ENCODE measurements at places on chromosomes 4 and X.

DNA sequence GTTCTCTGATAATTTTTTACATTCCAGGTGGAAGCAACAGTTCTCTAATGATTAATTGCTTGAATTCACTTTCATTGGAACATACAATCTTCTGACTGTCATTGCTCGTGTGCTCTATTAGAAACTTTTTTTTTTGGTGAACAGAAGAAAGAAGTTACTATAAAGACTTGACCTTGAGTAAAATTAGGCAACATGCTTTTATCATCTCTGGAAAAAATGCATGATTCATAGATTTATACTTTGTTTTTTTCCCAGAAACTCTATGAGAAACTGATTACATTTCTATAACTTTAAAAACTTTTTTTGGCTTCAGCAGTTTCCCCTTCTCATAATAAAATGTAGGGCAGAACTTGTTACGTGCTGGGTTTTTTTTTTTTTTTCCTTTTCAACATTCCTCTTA, 167.6 kb downstream of the ARHGAP10 start:
- DNase-seq: no peak

GRCh38 chr4:73762409-73762808, 22.0 kb downstream of the CXCL8 start:
- DNase-seq: no peak

- DNase-seq: no peak
Observed at GRCh38 chr4:8892556-8893226, 21.1 kb upstream of the HMX1 start.

DNA sequence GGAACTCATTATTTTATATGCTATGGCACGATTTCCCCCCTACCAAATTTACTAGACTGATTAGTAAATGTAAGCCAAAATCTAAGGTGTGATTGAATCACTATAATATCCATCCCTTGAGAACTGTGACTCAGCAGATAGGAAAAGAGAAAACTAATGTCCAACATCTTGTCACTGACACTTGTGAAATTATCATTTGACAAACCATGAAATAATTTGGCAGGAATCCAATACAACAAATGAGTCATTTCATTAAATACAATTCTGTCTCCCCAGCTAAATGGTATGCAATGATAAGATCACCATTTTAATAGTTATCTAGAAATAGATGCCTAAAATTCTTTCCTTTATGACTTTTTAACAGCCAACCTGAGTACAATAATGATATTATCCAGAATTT, 462.3 kb downstream of the DMD start:
- DNase-seq: no peak

GRCh38 chr4:73761856-73762255, 21.5 kb downstream of the CXCL8 start:
- DNase-seq: no peak

GRCh38 chr4:173139561-173139960, 29.1 kb upstream of the GALNT7 start:
- DNase-seq: no peak

DNA sequence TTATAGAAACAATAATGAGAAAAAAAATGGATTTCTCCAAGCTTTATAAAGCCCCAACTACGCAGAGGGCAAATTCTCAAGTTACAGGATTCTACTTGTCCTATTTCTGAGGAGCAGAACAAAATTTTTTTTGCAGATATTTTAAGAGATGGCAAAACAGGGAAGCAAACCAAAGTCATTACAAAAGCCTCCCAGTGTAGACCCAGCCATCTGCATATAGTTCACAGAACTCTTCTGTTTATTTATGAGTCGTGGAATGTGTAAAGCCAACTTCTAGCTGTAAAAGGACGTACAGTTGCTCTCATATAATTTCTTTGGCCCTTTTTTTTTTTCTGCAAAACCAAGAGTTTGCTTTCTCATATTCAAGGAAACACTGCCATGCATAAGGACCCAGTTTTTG, 120.4 kb downstream of the PCDH7 start:
- no peak for DNase-seq

- no peak for DNase-seq
Observed at GRCh38 chr4:163613383-163613782, 118.9 kb downstream of the TMA16 start.

- no peak for DNase-seq
Observed at GRCh38 chr4:123856689-123857545, 460.3 kb downstream of the SPRY1 start.

GRCh38 chr4:82681754-82682153, 116.8 kb downstream of the SCD5 start:
- DNase-seq: no peak

DNA sequence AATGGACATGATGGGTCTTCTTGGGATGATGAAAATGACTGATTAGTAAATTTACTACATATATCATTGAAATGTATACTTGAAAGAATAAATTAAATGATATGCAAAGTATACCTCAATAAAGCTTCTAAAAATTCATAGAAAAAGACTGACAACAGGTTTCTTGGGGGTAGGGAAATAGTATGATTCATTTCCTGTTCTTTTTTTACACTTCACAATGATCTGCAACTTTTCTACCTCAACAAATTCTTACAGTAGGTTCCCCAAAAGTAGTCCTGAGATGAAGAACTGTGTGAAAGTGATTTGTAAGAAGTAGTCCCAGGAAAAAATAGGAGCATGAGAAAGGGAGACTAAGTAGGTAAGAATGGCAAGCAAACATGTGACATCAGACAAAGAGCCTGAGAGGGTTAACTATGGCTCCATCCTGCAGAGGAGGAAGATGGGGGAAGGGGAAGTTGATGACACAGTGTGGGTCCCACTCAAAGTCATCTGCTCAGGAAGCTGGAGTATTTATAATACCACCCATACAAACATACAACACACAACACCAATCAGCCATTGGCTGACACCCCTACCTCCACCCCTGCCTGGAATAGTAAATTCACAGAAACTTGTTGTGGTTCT, 73.9 kb downstream of the ARHGAP6 start:
- no peak for DNase-seq

GRCh38 chrX:48736878-48737212, 24.7 kb upstream of the GLOD5 start:
- no peak for DNase-seq

DNA sequence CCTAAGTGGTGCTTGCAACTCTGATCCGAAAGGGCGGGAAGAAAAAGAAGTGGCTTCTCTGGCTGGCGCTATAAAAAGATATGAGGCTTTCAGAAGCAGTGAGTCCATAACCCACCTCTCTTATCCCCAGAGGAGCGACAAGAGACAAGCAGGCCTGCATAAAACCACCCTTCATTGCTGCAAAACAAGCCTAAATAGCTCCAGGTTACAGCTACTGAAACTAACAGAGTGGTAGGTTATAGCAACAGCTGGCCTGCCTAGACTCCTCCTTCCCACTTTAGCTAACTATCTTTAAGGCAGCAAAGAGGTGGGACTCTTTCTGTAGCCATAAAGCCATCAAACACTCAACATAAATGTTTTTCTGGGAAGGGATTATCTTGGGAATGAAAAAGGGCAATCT, 245.0 kb upstream of the GPR101 start:
- DNase-seq: no peak

GRCh38 chrX:53704854-53705253, 18.3 kb upstream of the HUWE1 start:
- no peak for DNase-seq

DNA sequence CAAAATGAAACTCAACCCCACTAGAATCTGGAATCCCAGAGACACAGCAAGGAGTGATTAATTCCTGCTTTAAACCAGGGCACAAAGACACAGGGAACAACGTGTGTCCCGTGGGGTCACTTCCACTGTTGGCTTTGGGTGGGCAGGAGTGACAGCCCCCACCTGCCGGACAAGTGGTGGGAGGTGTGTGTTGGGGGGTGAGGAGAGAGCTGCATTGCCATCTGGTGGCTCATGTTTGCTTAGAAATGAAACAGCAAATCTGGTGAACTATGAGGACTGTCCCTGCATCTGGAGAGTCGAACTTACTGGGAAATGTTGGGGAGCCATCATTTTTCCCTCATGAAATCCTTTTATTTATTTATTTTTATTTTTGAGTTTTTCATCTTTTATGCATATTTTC, 75.9 kb upstream of the AFAP1 start:
- DNase-seq: no peak

GRCh38 chr4:98026362-98026761, 116.9 kb downstream of the STPG2 start:
- no peak for DNase-seq

DNA sequence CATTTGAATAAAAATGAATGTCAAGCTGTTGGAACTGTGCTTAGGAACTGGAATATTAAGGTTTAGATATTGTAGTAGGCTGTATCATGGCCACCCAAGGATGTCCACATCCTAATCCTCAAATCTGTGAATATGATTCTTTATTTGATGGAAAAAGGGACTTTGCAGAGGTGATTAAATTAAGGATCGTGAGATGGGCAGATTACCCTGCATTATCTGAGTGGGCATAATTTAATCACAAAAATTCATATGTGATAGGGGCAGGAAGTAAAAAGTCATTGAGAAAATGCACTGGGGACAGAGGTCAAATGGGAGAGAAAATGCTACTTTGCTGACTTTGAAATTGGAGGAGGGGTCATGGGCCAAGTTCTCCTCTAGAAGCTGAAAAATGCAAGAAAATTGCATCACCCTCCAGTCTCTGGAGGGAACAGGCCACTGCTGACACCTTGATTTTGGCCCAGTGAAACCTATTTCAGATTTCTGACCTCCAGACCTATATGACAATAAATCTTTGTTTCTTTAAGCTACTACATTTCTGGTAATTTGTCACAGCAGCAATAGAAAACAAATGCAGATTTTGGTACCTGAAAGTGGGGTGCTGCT, 521.4 kb downstream of the PCDH7 start:
- DNase-seq: no peak

GRCh38 chr4:1503583-1504471, 97.6 kb upstream of the NKX1-1 start:
- no peak for DNase-seq

DNA sequence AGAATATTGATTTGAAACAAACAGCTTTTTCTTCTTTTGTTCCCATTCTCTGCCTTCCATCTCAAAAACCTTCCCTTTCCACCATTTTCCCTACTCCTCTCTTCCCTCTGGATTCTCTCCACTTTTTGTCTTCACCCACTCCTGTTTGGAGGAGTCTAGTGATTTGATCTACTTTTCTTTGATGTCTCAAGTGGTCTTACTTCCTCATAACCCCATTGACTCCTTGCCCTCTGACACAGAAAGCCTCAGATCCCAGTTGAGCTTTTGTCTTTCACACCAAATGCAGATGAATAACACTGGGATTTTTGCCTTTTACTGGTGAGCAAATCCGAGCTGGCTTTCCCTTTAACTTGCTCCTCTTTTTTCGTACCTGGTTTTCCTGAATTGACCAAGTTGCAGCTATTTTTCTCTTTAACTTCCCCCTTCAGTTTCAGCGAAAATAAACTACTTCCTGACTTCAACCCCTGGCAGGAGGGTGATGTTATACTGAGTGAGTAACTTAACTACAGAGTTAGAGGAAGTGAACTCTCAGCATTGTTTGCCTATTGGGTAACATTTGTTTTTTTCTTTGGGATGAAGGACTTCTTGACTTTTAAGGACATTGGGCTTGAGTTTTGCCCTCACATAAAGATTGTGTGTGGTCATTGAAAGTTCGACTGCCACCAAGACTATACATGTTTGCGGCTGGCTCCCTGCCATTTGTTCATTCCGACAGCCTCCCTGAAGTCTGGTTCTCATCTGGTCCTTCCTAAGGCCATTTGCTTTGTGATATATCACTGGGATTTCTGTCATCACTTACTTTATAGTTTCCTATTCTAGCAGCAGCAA, 392.8 kb upstream of the NR3C2 start:
- no peak for DNase-seq

DNA sequence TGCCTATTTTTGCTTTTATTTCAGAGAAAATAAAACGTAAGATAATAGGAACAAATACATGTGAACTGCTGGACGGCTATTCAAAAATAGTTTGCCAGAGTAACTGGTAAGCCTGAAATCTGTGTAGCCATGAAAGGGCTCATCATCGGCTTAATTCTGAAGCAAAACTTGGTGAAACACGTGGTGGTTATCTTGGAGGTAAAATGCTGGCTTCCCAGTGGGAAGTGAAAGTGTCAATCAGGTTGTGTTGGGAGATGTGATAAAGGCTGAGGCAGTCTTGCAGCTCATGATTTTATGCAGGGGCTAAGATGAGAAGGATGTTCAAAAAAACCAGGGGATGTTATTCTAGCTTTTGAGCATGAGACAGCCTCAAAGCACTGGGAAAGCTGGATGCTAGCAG, 36.1 kb upstream of the TLR2 start:
- DNase-seq: no peak

GRCh38 chr4:181528570-181529184, 714.5 kb upstream of the TENM3 start:
- DNase-seq: peak; percentile 42

DNA sequence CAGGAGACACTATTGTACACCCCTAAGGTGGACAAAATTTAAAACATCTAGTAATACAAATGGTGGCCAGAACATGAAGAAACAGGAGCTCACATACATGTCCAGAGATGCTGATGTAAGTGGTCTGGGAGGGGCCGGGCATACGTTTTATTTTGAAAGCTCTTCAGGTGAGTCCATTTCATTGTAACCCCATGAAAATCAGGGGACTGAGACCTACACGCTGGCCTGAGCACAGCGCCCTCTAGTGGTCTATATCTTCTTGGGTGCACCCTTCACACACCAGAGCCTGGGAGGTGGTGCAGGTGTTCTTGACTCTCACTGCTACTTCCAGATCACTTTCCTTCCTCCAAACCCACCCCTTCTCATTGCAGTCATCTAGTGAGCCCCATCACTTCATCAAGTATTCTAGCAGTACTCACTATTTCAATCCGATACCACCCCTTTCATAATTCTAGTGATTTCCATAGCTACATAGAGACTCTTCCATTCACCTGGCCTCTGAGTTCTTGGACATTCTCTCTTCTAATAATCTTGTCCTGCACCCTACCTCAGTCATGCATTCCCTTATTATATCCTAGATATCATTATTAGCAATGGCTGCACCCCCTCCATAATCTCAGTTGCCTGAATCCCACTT, 4.3 kb upstream of the TLR6 start:
- no peak for DNase-seq

GRCh38 chr4:186166852-186167512, 24.4 kb upstream of the CYP4V2 start:
- no peak for DNase-seq

DNA sequence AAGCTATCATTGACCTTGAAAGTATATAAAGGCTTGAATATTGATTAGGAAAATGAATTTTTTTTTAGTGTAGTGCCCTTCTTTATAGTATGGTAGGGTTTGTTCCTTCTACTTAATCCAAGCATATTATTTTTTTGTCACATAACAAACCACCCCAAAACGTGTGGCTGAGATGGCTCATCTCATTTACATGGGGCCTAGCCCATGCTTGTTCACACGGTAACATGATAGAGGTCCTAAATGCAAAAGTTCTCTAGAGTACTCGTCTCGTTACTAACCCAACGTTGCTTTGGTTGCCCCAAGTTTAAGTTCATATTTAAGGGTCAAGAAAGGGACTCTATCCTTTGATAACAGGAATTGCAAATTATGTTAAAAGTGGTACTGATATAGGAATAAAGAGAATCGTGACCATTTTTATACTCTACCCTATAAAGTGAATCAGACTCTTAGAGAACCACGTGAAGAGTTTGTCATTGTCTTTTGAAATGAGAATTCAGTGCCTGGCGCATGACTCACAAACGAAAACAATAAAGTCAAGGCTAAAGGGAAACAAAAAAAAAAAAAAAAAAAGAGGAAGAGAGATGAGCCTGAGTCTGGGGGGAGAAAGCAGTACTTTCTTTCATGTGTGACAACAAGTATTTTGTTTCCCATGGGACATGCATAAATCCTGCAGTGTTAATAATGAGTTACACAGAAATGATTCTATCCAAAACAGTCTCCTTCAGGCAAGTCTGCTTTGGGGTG, 402.8 kb upstream of the NWD2 start:
- DNase-seq: no peak
